ENCODE measurements at places on chromosomes 7 and 10.

- no peak for DNase-seq
These were observed 24.2 kb downstream of the CRTAC1 start for GRCh38 chr10:98006266-98006665.

DNA sequence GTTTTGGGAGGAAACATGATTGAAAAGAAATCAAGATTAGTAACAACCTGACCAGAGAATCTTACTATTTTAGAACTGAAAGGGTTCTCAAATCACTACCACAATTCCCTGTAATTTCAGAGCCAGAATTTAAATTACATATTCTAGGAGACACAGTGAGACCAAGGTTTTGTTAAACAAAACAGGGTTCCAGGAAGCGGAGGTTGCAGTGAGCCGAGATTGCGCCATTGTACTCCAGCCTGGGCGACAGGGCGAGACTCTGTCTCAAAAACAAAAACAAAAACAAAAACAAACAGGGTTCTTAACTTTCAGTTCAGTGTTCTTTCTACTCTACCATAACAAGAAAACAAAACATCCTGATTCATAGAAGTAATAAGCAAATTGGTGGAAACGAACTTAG lies 57.6 kb downstream of the SNX13 start:
- DNase-seq = no peak

DNA sequence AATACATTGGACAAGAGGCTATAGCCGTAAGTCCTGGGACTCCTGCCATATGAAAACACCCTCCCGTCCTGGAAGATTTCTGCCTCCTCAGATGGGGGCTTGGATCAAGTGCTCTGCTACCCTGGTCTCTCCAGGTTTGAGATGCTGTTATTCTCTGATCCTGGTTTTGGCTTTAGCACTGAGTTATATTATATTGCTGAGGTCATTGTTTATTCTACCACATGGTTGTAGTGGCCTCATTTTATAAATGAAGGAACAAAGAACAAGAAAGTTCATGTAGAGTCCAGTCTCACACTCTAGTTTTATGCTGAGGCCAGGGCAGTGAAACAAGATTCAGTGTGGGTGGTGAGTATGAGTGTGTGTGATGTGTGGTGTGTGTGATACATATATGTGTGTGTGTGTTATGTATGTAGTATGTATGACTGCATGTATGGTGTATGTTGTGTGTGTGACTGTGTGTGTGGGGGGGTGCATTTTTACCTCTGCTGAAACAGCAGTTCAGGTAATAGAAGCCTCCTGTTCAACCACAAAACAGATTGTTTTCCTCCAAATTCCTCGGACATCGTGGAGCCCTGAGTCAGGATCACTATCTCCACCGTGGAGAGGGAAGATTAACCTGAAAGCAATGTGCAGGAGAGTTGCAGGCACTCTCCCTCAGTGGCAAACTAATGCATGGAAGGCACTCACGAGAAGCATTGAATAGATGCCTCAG lies 80.7 kb downstream of the C7orf25 start:
- no peak for DNase-seq

GRCh38 chr10:90969121-90969534 lies 48.2 kb upstream of the ANKRD1 start:
- no peak for DNase-seq

DNA sequence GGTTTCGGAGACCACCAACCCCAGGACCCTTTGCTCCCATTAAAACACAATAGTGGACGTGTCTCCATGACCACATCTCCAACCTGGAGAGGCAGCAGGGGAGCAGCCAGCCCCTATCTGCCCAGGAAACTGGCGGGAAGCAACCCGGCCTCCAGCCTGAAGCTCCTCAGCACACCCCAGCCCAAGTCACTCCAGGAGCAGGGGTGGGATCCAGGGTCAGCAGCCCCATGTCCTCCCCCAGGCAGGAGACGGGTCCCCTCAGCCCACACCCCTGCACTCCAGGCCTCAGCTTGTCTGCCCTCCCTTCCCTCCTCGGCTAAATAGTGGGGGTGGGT lies 601 bp downstream of the ADAM8 start:
- no peak for DNase-seq

GRCh38 chr10:120517881-120518484 lies 61.0 kb downstream of the PLPP4 start:
- DNase-seq = no peak

DNA sequence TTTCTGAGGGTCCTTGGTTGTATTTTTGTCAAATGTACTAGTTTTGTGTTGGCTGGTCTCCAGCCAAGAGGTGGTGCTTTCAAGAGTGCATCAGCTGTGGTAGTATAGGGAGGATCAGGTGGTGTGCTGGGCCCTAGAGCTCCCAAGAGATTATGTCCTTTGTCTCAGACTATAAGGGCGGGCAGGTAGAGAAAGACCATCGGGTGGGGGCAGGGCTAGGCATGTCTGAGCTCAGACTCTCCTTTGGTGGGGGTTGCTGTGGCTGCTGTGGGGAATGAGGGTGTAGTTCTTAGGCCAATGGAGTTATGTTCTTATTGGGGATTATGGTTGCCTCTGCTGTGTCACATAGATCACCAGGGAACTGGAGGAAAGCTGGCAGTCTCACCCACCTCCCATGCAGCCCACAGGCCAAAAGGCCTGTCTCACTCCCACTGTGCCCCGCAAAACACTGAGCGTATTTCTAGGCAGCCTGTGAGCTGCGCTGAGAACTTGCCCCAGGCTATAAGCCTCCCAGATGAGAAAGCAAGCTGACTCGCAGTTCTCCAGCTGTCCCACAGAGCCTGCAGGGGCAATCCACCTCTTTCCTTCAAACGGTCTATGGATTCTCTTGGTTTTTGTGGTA lies 1066.7 kb downstream of the GRM8 start:
- DNase-seq = no peak

DNA sequence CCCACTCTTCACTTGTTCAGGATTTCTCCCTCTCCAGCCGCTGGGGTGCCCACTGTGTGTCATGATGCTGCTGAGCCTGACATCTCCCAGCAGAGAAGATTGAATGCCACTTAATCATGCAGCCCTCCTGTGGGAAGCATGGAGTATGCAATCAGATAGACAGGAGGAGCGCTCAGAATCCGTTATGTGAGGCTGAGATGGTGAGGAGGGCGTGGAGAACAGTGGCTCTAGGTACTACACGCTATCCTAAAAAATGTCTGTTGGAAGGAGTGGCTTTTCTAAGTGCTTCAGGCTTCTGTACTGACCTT lies 334.3 kb downstream of the LRMDA start:
- DNase-seq = no peak

DNA sequence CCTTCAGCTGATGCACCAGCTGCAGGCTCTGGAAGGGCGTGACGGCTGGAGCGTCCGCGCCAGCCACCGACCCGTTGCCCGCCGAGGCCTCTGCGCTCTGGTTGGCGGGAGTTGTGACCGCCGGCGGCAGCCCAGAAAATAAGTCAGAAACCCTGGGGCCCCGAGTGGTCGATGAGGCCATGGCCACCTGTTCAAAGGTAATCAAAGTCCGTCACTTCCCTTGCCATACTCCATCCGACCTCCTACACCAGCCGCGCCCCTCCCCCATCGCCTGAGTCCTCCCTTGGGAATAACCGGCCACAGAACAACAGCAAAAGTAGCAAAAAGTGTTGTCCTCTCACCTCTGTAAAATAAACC lies 406 bp downstream of the PRLHR start:
- DNase-seq = no peak

GRCh38 chr7:137848095-137848494 lies 1.3 kb upstream of the DGKI start:
- DNase-seq = no peak

DNA sequence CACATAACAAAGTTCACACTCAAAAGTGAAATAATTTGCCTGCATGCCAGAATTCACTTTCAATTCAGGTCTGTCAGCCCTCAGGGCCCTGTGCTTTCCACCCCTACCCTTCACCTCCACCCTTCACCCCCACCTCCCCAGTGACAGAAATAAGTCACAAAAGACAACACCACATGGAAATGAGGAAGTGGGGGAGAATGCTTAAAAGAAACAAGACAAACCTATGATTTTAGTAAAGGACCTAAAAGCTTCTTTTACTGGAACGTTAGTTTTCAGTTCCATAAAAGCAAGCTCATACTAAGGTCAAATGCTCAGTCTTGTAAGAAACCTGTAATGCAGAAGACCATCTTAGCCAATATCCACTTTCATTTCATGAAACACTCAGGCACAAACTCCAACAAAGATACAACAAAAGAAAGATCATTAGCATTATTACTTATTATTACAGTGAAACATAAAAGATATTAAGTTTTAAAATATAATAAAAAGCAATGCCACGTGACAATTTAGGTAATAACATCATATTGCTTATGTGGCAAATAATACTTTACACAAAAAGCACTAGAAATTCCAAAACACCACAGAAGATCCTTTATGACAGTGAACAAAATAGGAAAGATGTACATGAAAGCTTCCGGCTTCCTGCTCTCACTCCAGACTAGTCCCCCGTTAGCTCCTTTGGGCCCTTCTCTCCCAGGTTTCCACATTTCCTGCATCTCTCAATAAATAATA lies 112.1 kb downstream of the LMBR1 start:
- no peak for DNase-seq

GRCh38 chr10:42875798-42876341 lies 93.3 kb downstream of the BMS1 start:
- DNase-seq = no peak

DNA sequence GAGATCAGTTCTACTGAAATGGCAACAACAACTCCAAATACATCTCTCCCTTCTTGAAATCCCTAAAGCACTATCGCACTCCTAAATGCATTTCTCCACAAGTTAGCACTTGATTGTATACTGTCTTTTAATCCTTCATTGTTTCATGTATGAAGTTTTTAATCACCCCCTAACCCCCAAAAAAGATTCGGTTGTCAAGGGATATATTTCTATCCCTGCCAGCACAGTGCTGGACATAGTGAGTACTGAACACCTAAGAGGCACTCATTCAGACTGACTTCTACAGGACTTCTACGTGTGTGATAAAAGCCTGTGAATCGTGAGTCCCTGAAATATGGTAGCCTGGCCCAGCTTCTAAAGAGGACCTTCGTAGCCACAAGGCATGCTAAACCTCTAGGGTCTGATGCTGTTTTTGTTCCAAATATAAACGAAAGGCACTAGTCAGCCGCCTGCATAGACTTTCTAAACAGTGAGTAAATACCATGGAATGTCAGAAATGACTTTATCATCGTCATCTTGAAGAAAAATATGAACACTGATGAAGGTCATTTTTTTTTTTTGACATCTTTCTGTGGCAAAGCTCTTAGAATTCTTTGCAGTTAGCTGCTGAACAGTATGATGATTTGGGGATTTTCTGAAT lies 14.6 kb upstream of the ZSCAN21 start:
- DNase-seq = peak; percentile 97

DNA sequence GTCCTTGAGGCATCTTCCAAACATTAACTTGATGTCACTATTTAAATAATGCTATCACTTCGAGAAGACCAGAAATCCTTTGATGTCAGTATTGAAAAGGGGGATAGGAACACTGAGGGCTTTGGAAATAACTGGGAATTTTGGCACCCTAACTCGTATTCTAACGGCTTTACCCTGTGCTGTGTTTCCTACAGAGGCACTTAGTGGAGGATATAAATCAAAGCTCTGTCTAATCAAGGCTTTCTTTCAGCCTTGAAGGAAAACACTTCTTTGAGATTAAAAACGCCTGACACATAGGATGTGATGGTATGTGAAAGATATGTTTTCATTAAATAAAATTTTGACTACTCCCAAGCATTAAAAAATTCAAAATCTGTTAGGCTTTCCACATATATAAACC lies 62.3 kb downstream of the CREB5 start:
- DNase-seq = no peak

DNA sequence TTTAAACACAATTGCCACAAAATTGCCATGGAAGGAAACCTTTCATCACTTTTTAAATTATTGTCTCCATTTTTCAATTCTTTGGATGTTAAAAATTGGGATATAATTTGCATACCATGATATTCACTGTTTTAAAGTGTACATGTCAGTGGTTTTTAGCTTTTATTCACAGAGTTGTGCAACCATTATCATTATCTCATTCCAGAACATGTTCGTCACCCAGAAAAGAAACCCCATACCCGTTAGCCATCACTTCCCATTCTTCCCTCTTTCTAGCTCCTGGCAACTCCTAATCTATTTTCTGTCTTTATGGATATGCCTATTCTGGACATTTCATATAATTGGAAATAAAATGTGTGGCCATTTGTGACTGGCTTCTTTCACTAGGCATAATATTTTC lies 260.3 kb upstream of the FERD3L start:
- DNase-seq = no peak

DNA sequence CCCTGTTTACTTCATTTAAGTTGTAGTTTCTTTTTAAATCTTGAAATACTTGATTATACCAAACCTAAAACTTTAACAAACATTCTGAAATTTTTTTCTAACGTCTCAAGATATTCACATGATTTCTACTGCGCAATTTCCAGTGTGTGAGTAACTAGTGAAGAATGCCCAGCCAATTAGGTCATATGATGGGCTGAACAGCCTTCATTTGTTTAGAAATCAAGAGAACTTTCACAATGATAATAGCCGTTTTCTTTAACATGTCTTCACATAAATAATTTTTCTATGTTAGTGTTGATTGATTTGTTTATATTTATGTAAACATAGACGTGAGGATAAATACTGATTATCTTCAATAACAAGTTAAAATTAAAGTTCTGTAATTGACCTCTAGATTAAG lies 21.8 kb downstream of the STAM start:
- peak; percentile 78 for DNase-seq

DNA sequence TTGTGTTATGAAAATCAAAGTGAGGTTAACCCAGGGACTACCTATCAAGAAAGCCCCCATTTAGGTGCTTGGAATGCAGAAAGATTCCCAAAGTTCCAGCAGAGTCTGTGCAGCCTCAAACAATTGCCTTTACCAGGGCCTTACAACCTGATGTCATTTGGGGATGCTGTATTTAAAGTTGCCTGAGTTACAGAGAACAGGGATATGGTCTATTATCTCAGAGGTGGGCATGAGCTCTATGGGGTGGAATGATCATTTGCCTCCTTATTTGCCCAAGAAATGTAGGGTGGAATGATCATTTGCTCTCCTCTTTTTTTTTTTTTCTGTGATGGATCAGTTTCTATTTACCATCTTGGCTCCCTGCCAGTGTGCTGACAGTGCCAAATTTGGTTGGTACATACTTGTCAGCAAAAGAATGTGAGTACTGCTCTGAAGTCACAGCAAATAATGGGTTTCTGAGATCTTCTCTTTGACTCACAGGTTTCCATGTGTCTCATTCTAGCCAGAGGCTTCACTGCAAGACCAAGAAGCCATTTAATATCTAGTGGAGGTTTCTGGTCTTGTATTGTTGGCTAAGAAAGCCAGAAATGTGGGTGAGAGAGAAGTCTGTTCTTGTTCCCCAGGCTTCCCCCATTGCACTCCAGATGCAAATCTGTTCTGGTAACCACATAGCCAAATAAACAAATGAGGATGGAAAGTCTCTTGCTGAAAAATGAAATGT lies 45.5 kb upstream of the ZNRF2 start:
- DNase-seq = no peak

GRCh38 chr10:76759681-76760080 lies 877.9 kb downstream of the KCNMA1 start:
- no peak for DNase-seq
